Activated CD4-positive, alpha-beta T cell treated with anti-CD3 and anti-CD28 coated beads, Interleukin-2, amount 10 ng/mL, durations not matched to agents 7 days and 5 days (primary cell): ENCODE measurements at places on chromosomes 6 and 20.
A peak's percentile ranks its signal among the peaks of the same experiment; 100 is the strongest.

GRCh38 chr6:142886431-142887170 is 58.4 kb downstream of the HIVEP2 start:
- peak overlapping the region; percentile 9 for H3K4me3 ChIP-seq
- peaks cover 86% of the 10 kb centered on the region for H3K4me1 ChIP-seq
- peak; percentile 33 for DNase-seq
- no peaks in the 10 kb centered on the region for H3K27me3 ChIP-seq

- no peaks in the 10 kb centered on the region for H3K27me3 ChIP-seq
- H3K36me3 ChIP-seq = no peaks in the 10 kb centered on the region
- H3K4me3 ChIP-seq = no peak overlapping the region
- H3K27ac ChIP-seq = no peak overlapping the region
Observed at GRCh38 chr6:74277777-74278186, 581.8 kb downstream of the CD109 start.

DNA sequence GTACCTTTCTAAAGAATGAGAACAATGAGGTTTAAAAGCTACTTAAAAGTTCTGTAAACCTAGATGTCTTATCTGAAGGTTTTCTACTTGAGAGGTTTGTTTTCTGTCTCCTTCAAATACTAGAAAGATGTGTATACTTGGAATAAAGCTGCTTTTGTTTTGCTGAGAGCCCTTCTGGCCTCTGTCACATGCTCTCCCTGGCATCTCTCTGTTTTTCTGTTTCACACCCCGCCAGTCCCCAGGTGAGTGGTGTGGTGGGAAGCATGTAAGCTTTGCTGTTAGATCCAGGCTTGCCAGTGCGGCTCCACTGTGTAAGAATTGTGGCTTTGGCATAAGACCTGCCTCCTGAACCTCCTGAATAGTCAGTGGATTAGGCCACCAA is 56.8 kb downstream of the SNX9 start:
- H3K4me1 ChIP-seq = peaks cover 53% of the 10 kb centered on the region
- H3K36me3 ChIP-seq = peaks cover 29% of the 10 kb centered on the region
- peak overlapping the region; percentile 7 for H3K27ac ChIP-seq

GRCh38 chr6:5174244-5174643 is 86.5 kb downstream of the LYRM4 start:
- peak overlapping the region; percentile 92 for H3K27ac ChIP-seq
- H3K4me3 ChIP-seq = peak overlapping the region; percentile 65
- peak; percentile 86 for DNase-seq
- peaks cover 1% of the 10 kb centered on the region for H3K36me3 ChIP-seq
- no peaks in the 10 kb centered on the region for H3K27me3 ChIP-seq

DNA sequence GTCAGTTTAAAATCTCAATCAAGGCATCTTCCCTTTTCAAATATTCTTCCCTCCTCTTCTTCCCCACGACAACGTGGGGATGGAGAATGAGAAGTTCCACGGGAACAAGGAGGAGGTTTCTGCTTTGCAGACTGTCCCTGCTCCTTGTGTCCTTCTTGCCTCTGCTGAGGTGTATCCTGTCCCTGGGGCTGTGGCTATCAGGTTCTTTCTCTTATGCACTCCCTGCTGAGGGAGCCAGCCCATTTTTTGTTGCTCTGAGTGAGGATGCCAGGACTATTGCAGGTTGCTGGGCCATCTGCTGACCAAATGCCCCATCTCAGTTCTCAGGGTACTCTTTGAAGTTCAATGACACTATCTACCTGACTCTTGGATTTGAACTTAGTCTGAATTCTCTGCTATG is 533.6 kb downstream of the RNF144B start:
- no peak overlapping the region for H3K27ac ChIP-seq
- H3K36me3 ChIP-seq = no peaks in the 10 kb centered on the region
- DNase-seq = no peak
- no peak overlapping the region for H3K4me3 ChIP-seq

- no peaks in the 10 kb centered on the region for H3K36me3 ChIP-seq
- no peaks in the 10 kb centered on the region for H3K4me1 ChIP-seq
- no peak for DNase-seq
- H3K27ac ChIP-seq = no peak overlapping the region
Observed at GRCh38 chr6:135970750-135971149, 119.2 kb downstream of the PDE7B start.

DNA sequence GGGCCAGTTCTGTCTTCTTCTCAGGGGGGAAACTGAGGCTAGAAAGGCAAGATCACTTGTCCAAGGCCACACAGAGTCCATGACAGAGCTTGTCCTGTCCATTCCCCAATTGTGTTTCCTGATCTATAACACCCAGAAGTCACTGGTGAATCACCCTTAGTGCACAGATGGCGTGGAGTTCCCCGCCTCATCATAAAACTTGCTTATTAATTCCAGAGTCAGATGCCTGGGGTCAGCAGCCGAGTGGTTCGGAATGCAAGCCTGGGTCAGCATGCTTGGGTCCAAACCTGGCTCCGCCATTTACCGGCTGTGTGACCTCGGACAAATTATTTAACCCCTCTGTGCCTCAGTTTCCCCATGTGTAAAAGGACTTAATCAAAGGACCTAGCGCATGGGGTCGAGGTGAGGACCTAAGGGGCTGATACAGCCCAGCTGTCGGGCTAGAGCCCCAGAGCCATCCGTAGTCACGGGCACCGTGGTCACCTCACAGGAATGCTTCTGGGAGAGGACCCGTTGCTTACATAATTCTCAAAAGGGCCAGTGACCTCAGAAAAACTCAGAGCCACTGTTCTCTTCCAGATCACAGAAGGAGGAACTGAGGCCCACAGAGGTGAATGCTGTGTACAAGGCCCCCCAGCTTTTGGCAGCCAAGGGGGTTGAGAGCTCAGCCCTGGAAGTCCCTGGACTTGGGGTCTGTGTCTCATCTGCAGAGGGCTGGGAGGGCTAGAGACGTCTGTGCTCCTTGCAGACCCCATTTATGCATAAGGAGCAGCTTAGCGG is 1.4 kb upstream of the ZBP1 start:
- H3K4me1 ChIP-seq = peaks cover 73% of the 10 kb centered on the region
- H3K27ac ChIP-seq = peak overlapping the region; percentile 94
- peaks cover 5% of the 10 kb centered on the region for H3K27me3 ChIP-seq
- no peak for DNase-seq

DNA sequence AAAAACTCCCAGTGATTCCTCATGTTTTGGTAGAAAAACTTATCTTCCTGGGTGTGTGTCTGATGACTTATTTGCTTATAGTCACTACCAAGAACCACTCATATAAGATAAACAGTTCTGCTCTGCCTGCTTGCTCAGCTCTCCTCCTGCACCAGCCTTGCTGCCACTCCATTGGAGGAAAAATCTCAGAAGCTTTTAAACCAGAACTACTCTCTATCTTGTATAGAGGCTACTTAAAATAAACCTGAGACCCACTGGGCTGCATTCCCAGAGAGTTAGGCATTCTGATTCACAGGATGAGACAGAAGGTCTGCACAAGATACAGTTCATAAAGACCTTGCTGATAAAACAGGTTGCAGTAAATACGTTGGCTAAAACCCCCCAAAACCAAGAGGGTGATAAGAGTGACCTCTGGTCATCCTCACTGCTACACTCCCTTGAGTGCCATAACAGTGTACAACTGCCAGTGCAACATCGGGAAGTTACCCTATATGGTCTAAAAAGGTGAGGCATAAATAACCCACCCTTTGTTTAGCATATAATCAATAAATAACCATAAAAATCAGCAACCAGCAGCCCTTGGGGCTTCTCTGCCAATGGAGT is 728.3 kb downstream of the EPHA7 start:
- H3K4me1 ChIP-seq = no peaks in the 10 kb centered on the region
- no peak for DNase-seq
- H3K4me3 ChIP-seq = no peak overlapping the region
- no peaks in the 10 kb centered on the region for H3K27me3 ChIP-seq
- no peaks in the 10 kb centered on the region for H3K36me3 ChIP-seq
- no peak overlapping the region for H3K27ac ChIP-seq

GRCh38 chr20:8964959-8965562 is 103.8 kb upstream of the PLCB4 start:
- no peaks in the 10 kb centered on the region for H3K4me1 ChIP-seq
- H3K36me3 ChIP-seq = no peaks in the 10 kb centered on the region
- H3K27ac ChIP-seq = no peak overlapping the region

- no peaks in the 10 kb centered on the region for H3K36me3 ChIP-seq
- DNase-seq = no peak
- peaks cover 7% of the 10 kb centered on the region for H3K4me1 ChIP-seq
- H3K27ac ChIP-seq = no peak overlapping the region
- H3K27me3 ChIP-seq = peaks cover 16% of the 10 kb centered on the region
Observed at GRCh38 chr20:63033794-63034709, 27.3 kb upstream of the BHLHE23 start.

GRCh38 chr20:58647796-58648501 is 3.1 kb upstream of the STX16 start:
- no peak overlapping the region for H3K4me3 ChIP-seq
- H3K27ac ChIP-seq = no peak overlapping the region
- no peaks in the 10 kb centered on the region for H3K27me3 ChIP-seq
- H3K4me1 ChIP-seq = peaks cover 8% of the 10 kb centered on the region
- peak; percentile 3 for DNase-seq

GRCh38 chr20:33053291-33054106 is at the start of gene BPIFB3:
Gene BPIFB3 (plus strand): TSS chr20:33053903. CDS start chr20:33055436, 1,533 bp downstream.
- no peak within 1 kb of the TSS for H3K4me3 ChIP-seq
- no peak within 1 kb of the TSS for H3K27ac ChIP-seq

DNA sequence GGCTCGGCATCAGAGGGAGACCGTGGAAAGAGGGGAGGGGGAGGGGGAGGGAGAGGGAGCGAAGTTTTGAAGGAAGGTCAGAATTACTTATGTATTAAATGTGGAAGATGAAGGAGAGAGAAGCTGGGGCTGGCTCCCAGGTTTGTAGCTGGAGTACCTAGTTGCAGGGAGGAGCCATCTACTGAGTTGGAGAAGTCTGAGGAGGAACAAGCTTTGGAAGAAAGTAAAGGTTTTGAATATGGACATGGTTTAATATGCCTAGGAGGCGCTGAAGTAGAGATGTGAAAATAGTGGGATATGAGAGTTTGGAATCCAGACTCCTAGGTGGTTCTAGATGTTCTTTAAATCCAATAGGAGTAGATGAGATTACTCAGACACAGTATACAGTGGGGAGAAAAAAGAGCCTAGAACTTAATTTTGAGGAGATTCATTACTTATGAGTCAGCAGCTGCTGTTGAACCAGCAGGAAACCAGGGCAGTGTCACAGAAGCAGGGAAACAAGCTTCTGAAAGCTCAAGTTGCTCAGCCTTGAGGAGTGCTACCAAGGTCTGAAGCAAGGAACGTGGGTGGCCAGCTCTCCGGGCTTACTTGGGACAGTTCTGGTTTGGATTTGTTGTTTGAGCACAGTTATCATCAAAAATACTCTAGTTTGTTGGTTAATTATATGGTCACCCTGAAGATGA is 149.3 kb downstream of the UTRN start:
- peaks cover 6% of the 10 kb centered on the region for H3K4me1 ChIP-seq
- no peak overlapping the region for H3K4me3 ChIP-seq
- H3K27me3 ChIP-seq = no peaks in the 10 kb centered on the region

- H3K36me3 ChIP-seq = no peaks in the 10 kb centered on the region
- H3K4me1 ChIP-seq = peaks cover 30% of the 10 kb centered on the region
Observed at GRCh38 chr6:47202644-47203205, 107.0 kb downstream of the TNFRSF21 start.

GRCh38 chr6:150320442-150320841 is 48.4 kb upstream of the IYD start:
- H3K27ac ChIP-seq = no peak overlapping the region
- H3K36me3 ChIP-seq = no peaks in the 10 kb centered on the region
- no peak overlapping the region for H3K4me3 ChIP-seq
- H3K4me1 ChIP-seq = no peaks in the 10 kb centered on the region
- DNase-seq = no peak

GRCh38 chr6:106739387-106739786 is 110.0 kb downstream of the QRSL1 start:
- H3K36me3 ChIP-seq = no peaks in the 10 kb centered on the region
- peaks cover 32% of the 10 kb centered on the region for H3K27me3 ChIP-seq
- no peak for DNase-seq
- no peaks in the 10 kb centered on the region for H3K4me1 ChIP-seq

GRCh38 chr20:44752099-44752931 is 6.7 kb downstream of the KCNK15 start:
- no peaks in the 10 kb centered on the region for H3K36me3 ChIP-seq
- H3K27ac ChIP-seq = no peak overlapping the region
- peaks cover 2% of the 10 kb centered on the region for H3K27me3 ChIP-seq
- peaks cover 1% of the 10 kb centered on the region for H3K4me1 ChIP-seq

GRCh38 chr6:136739501-136739900 is 52.8 kb downstream of the MAP3K5 start:
- no peak for DNase-seq
- no peaks in the 10 kb centered on the region for H3K27me3 ChIP-seq
- H3K27ac ChIP-seq = no peak overlapping the region
- H3K36me3 ChIP-seq = peaks cover 8% of the 10 kb centered on the region
- no peak overlapping the region for H3K4me3 ChIP-seq

- H3K4me1 ChIP-seq = no peaks in the 10 kb centered on the region
- H3K27ac ChIP-seq = no peak overlapping the region
- DNase-seq = no peak
- H3K4me3 ChIP-seq = no peak overlapping the region
- H3K36me3 ChIP-seq = no peaks in the 10 kb centered on the region
- H3K27me3 ChIP-seq = no peaks in the 10 kb centered on the region
Observed at GRCh38 chr6:98067375-98067774, 767.0 kb upstream of the POU3F2 start.

GRCh38 chr20:64216910-64217309 is 38.6 kb upstream of the PCMTD2 start:
- H3K27me3 ChIP-seq = no peaks in the 10 kb centered on the region
- no peak for DNase-seq
- no peaks in the 10 kb centered on the region for H3K36me3 ChIP-seq
- H3K4me1 ChIP-seq = peaks cover 10% of the 10 kb centered on the region

- peaks cover 56% of the 10 kb centered on the region for H3K4me1 ChIP-seq
- no peaks in the 10 kb centered on the region for H3K27me3 ChIP-seq
- peaks cover 19% of the 10 kb centered on the region for H3K36me3 ChIP-seq
- no peak overlapping the region for H3K4me3 ChIP-seq
- no peak for DNase-seq
Observed at GRCh38 chr20:24032400-24032898, 43.9 kb upstream of the GGTLC1 start.

GRCh38 chr20:36040571-36040970 is 72.2 kb downstream of the CNBD2 start:
- DNase-seq = no peak
- H3K27ac ChIP-seq = no peak overlapping the region
- peaks cover 2% of the 10 kb centered on the region for H3K4me1 ChIP-seq

GRCh38 chr20:56715309-56715708 is 86.2 kb downstream of the TFAP2C start:
- H3K4me1 ChIP-seq = no peaks in the 10 kb centered on the region
- DNase-seq = no peak
- H3K36me3 ChIP-seq = no peaks in the 10 kb centered on the region
- peaks cover 3% of the 10 kb centered on the region for H3K27me3 ChIP-seq

DNA sequence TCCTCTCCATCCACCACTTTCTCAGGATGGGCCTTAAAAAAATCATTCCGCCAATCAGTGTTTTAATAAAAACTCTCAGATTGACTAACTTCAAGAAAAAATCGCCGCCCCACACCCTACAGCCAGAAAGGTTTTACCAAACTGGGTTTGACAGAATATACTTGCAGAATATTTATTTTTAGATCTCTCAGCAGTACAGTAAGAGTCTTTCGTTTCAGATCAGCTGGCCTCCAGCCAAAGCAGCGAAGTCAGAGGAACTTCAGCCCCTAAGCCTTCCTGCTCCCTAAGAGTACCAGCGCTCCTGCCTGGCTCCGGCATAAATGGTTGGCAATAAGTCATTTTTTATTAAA is 24.7 kb downstream of the TBC1D7 start:
- peaks cover 51% of the 10 kb centered on the region for H3K36me3 ChIP-seq
- H3K27ac ChIP-seq = peak overlapping the region; percentile 34
- H3K4me1 ChIP-seq = peaks cover 24% of the 10 kb centered on the region
- no peak for DNase-seq
- no peak overlapping the region for H3K4me3 ChIP-seq

- no peak overlapping the region for H3K4me3 ChIP-seq
Observed at GRCh38 chr20:50969435-50969834, 10.8 kb downstream of the MOCS3 start.
